ENCODE measurements at places on chromosomes 7 and 10. TPM values are rescaled to one million over a fixed set of nuclear protein-coding genes. Genes with fewer than 3 reads are reported as not detected.

Gene PNPLA8
- 22.9 TPM for total RNA-seq

Gene CNPY1
- total RNA-seq, result not detected

Gene APBB1IP
- total RNA-seq, result not detected

Gene TLX1
- total RNA-seq, result not detected

Gene SOSTDC1
- not detected for total RNA-seq

Gene NXPH1
- not detected for total RNA-seq

Gene RARRES2
- total RNA-seq, result 15.2 TPM

Gene MEOX2
- 1.5 TPM for total RNA-seq

Gene SNCG
- total RNA-seq, result 48.3 TPM

Gene ATRNL1
- total RNA-seq, result 0.23 TPM

Gene CLRN3
- total RNA-seq, result not detected

Gene AGAP6
- 1.5 TPM for total RNA-seq

Gene CDH23
- 0.08 TPM for total RNA-seq

Gene CAV2
- total RNA-seq, result 86.3 TPM

Gene STEAP4
- total RNA-seq, result 0.08 TPM

Gene OPN1SW
- not detected for total RNA-seq

Gene CLEC2L
- total RNA-seq, result not detected

Gene GIMAP5
- 0.08 TPM for total RNA-seq

Data from smooth muscle cell of the coronary artery (primary cell).